ENCODE measurements at places on chromosomes 1 and 21. TPM values are rescaled to one million over a fixed set of nuclear protein-coding genes. Genes with fewer than 3 reads are reported as not detected.

DNA sequence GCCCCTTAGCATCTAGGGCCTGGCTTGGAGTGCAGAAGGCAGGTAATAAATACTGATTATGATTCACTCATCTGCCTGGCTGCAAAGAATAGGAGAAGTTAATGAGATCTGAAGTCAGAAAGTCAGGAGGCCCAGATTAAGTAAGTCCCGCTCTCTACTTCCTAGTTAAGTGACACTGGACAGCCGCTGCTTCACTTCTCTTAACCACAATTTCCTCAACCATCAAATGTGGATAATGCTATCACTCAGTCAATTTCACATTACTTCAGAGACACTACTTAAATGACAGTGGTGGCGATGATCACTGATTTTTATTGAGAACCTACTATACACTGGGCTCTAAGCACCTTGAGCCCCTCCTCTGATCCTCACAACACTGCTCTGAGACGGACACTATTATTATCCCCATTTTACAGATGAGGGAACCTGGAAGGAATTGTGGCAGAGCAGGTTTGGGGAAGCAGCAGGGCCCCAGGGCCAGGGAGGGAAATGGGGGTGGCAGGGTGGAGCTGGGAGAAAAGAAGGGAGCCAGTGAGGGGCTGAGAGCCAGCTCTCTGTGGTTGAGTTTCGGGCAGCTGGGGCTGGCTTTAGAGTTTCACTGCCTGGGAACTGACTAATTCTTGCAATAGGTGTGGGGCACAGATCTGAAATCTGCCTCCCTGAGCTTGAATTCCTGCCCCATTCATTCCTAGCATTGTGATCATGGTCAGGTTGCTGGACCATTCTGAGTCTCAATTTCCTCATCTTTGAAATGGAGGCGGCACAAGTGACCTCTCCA is 2.4 kb upstream of the E2F2 start:
- H3K36me3 ChIP-seq, result no peaks in the 10 kb centered on the region
- peaks cover 12% of the 10 kb centered on the region for H3K4me1 ChIP-seq
- H3K4me3 ChIP-seq, result no peak overlapping the region
- H3K27me3 ChIP-seq, result no peaks in the 10 kb centered on the region
- DNase-seq, result no peak

DNA sequence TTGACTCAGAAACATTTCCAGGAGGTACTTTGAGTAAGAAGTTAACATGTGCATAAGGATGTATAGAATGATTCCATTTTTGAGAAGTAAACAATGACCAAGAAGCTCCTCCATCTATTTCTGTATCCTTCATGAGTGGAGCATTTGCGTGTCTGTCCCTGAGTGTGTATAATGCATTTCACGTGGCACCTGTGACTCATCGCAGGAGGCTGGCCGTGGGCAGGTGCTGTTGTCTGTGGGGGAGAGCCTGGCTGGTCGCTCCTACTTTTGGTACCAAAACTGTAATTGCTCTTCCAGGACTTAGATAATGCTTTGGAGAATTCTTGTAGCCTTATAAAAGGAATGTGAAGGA is 16.5 kb downstream of the SLC37A1 start:
- peaks cover 15% of the 10 kb centered on the region for H3K27me3 ChIP-seq
- no peaks in the 10 kb centered on the region for H3K36me3 ChIP-seq

- no peaks in the 10 kb centered on the region for H3K36me3 ChIP-seq
- H3K4me3 ChIP-seq, result no peak overlapping the region
- H3K4me1 ChIP-seq, result peaks cover 10% of the 10 kb centered on the region
- H3K27ac ChIP-seq, result no peak overlapping the region
Measured at GRCh38 chr1:94072840-94073522, 48.0 kb downstream of the ABCA4 start.

GRCh38 chr1:22283596-22283995 is 140.7 kb upstream of the WNT4 start:
- H3K27me3 ChIP-seq, result peaks cover 7% of the 10 kb centered on the region
- no peak overlapping the region for H3K4me3 ChIP-seq
- no peak for DNase-seq
- no peaks in the 10 kb centered on the region for H3K36me3 ChIP-seq
- no peak overlapping the region for H3K27ac ChIP-seq
- no peaks in the 10 kb centered on the region for H3K4me1 ChIP-seq

Gene HMGCS2
- total RNA-seq, result not detected

- no peak overlapping the region for H3K27ac ChIP-seq
- no peak overlapping the region for H3K4me3 ChIP-seq
- H3K36me3 ChIP-seq, result no peaks in the 10 kb centered on the region
- peaks cover 22% of the 10 kb centered on the region for H3K27me3 ChIP-seq
- H3K4me1 ChIP-seq, result no peaks in the 10 kb centered on the region
Measured at GRCh38 chr1:41397753-41398330, 36.6 kb downstream of the FOXO6 start.

- no peaks in the 10 kb centered on the region for H3K27me3 ChIP-seq
- no peak for DNase-seq
- no peak overlapping the region for H3K27ac ChIP-seq
- H3K36me3 ChIP-seq, result peaks cover 31% of the 10 kb centered on the region
- H3K4me3 ChIP-seq, result no peak overlapping the region
- H3K4me1 ChIP-seq, result no peaks in the 10 kb centered on the region
Measured at GRCh38 chr21:36235058-36235582, 78.5 kb downstream of the DOP1B start.

DNA sequence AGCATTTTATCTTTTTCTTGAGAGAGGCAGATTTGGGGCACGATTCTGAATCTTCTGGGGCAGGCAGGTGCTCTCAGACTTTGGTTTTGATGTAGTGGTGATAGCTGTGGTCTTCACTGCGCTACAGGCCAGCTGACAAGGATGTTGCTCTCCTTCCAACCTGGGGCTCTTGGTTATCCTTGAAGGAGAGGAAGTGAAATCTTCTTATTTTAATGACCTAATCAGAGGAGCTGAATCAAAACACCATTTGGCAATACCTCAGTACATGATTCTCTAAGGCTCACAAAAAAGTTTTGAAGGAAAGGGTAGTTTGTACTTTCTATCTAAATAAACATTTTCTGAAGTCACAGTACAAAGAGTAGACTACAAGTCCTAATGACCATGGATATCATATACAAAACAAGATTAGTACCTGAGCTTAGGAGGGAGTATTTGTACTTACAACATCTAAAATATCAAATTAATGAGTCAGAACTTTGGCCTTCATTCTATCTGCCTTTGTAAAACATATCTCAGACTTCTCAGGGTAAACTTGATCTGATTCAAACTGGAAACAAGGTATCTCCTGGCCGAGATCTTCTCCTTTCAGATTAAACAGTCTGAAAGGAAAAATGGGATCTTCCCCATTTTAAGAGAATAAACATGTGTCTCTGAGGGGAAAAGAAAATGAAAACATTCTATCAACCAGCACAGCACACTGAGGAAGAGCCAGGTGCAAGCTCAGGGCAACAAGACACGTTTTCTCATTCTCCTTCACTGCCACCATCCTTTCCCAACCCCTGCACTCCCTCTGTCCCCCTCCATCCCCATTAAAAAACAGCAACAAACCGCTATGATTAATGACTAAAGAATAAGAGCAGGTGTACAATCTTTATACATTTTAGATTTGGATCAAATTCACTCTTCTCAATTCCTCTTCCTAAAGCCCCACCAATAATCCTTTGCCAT is 69.2 kb downstream of the SH3GLB1 start:
- H3K27me3 ChIP-seq, result no peaks in the 10 kb centered on the region
- peak; percentile 3 for DNase-seq
- peak overlapping the region; percentile 43 for H3K4me3 ChIP-seq
- no peaks in the 10 kb centered on the region for H3K36me3 ChIP-seq

DNA sequence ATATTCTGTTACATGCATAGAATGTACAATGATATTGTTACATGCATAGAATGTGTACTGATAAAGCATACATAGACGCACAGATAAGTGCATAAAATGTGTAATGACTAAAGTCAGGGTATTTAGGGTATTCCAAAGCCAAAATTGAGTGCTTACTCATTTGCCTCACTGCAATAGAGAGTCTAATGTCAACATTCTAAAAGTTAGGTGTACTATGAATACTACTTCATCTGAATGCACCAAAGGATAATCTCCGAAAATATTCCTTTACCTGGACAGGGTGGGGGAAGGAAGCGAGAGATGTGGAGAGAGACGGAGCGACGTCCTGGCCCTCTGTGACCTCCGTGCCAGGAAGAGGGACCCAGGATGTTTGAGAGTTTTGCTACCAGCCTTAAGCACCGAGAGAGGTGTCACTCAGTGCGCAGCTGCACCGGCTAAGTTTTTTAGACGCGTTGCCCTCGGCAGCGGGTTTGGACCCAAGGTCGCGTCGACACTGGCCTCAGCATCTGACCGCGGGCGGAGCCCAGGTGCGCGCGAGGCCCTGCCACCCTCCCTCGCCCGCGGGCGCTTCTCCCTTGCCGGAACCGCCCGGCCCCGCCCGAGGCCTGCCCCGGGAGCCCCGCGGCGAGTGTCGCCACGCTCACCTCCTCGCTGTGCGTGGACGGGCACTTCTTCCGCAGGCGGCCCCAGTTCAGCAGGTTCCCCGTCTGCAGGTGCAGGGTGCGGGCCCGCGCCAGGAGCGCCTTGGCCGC is 660 bp downstream of the GCLM start:
- H3K27ac ChIP-seq, result peak overlapping the region; percentile 48
- no peaks in the 10 kb centered on the region for H3K27me3 ChIP-seq
- H3K4me3 ChIP-seq, result peak overlapping the region; percentile 77
- peak; percentile 78 for DNase-seq

DNA sequence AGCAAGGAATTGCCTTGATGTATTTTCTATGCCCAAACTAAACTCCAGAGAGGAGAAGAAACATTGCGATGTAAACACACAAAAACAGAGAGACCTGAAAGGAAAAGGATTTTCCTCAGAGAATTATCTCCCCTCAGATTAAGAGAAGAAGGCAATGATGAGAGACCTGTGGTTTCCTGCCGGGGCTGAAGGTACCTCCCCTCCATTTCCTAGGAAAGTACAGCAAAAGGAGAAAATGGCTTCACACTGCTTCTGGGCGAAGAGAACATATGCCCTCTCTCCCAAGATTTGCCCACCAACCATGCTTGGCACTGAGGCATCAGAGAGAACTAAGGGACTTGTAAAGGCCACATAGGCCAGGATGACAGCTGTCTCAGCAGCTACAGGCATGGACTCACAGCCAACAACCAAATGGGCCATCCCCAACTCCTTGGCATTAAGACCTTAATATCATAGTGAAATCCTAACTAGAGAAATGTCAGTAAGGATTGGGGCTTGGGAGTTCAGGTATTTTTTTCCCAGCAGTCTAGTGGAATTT is 523.0 kb downstream of the PTPRC start:
- no peaks in the 10 kb centered on the region for H3K36me3 ChIP-seq
- no peak for DNase-seq
- no peak overlapping the region for H3K27ac ChIP-seq
- H3K4me1 ChIP-seq, result no peaks in the 10 kb centered on the region
- H3K27me3 ChIP-seq, result no peaks in the 10 kb centered on the region

DNA sequence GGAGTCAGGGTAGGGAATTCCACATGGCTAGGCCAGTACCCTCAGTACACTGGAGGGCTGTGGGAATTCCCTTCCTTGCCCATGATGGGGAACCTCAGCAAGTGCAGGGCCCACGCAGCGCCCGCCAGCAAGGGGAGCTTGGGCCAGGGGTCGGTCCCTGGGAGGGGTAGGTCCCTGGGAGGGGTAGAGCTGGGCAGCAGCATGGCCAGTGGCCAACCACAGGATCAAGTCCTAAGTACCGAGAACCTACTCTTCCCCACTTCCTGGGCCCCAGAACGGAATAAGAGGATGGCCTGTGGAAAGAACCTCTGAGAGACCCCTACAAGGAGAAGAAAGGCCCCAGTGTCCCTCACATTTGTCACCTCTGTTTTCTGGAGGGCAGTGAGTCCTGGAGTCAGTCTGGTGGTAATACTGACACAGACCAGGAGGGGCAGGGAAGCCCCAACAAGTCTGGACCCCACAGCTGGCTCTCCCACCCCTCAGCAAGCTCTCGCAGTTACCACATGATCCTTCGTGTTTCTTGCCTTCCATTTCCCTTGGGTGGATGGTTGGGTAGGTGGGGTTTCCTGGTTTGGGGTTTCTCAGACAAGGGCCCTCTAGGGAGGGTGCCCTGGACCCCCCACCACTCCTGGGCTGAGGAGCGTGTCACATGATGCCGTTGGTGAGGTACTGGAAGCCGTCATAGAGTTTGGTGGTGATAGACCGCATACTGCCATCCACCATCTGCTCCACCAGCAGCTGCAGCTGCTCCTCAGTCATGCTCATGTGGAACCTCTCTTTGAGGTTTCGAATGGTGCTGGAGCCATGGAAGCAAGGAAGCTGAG is 10.3 kb downstream of the ZNF687 start:
- H3K4me3 ChIP-seq, result no peak overlapping the region
- no peaks in the 10 kb centered on the region for H3K4me1 ChIP-seq
- H3K27me3 ChIP-seq, result no peaks in the 10 kb centered on the region
- no peak overlapping the region for H3K27ac ChIP-seq

DNA sequence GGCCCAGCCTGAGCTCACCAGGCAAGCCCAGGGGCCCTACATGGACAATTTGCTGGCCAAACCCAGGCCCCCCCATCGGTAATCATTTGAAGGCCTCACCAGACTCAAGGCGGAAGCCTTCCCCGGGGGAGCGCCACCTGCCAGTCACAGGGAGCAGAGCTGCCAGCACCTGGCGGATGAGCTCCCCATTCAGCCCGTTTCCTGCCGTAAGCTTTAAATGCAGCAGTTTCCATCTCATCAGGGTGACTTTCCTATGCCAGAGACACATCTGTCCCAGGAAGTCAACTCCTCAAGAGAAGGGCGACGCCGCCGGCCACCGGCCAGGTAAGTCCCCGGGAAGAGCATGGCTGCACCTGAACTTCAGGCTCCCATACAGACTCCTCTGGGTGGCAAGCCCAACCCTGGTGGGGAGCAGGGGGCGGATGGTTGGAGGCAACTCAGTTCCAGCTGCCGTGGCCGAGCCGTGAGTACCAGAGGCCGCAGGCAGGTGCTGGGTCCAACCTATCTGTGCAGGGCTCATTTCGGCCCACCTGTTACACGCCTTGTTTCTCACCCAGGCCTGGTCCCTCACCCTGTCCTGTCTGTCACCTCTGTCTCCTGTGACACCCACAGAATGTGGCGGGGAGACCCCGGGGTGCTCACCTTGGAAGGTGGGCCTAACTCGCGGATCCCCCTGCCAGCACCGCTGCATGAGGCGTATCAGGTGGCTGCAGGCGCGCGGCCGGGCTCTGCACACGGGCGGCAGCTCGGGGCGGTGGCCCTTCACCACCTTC is 20.7 kb downstream of the RIPK4 start:
- H3K4me3 ChIP-seq, result no peak overlapping the region
- no peaks in the 10 kb centered on the region for H3K4me1 ChIP-seq
- no peaks in the 10 kb centered on the region for H3K36me3 ChIP-seq
- H3K27me3 ChIP-seq, result no peaks in the 10 kb centered on the region
- no peak overlapping the region for H3K27ac ChIP-seq

Gene MYBPHL
- total RNA-seq, result not detected

GRCh38 chr1:28208818-28209441 is 23.9 kb downstream of the DNAJC8 start:
- H3K4me3 ChIP-seq, result no peak overlapping the region
- no peak overlapping the region for H3K27ac ChIP-seq
- no peaks in the 10 kb centered on the region for H3K27me3 ChIP-seq
- H3K36me3 ChIP-seq, result peaks cover 49% of the 10 kb centered on the region
- H3K4me1 ChIP-seq, result no peaks in the 10 kb centered on the region

Gene GPN2
- 8.3 TPM for total RNA-seq
